Fibroblast of villous mesenchyme (primary cell): ENCODE measurements at places on chromosomes 7 and 10. TPM values are rescaled to one million over a fixed set of nuclear protein-coding genes. Genes with fewer than 3 reads are reported as not detected.

CRHR2 gene
- total RNA-seq = not detected in 2 replicates

DNA sequence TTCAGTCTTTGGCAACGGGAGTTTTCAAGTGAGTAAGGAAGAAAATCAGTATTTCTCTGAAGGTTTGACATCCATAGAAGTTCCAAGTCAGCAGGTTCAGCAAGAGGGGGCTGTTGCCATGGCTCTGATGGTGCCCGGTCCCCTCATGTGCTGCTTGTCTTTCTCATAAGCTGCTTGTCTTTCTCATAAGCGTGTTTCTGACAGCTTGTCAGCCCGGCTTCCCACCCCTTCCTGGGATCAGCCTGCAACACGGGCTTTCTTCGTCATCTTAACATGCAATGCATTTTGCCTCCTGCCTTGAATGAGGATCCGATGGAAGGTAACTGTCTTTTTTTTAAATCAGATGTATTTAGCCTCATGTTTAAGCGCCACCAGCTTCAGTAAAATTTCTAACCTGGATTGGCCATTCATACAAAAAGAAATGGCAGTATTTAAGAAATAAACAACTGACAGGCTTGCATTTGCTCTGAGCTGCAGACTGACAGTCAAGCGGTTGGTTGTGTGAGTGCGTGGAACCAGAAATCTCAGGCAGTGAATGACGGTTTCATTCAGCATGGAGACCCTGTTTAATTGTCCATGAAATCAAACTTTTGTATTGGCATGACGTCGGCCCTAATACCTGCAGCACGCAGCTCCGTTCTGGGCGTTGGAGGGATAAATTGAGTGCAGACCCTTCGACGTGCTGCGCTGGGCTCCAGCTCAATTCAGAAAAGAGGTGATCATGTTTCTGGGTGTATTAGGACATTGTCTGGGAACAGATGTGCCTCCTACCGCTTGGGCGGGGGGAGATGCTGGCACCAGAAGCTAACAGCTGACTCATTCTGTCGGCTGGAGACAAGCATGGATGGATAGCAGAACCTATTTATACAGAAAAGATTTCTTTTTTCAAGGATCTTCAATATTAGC lies 454.7 kb upstream of the FOXK1 start:
- DNase-seq = no peak

DNA sequence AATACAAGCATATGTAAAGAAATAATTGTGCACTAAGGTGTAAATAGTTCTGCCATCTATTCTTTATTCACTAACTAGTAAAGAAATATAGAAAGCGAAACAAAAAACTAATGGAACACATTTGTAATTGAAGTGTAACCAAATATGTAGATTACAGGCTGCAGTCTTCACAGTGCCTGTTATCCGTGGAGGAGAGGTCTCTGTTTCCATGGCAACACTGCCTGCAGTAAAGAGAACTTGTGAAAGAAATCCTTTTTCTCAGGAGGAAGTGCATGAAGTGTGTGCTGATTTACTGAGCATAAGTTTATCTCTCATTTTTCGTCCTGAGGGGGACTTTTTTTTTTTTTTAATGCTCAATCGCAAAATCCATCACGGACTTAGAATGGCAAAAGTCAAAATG lies 102.5 kb downstream of the APBB1IP start:
- no peak for DNase-seq

DNA sequence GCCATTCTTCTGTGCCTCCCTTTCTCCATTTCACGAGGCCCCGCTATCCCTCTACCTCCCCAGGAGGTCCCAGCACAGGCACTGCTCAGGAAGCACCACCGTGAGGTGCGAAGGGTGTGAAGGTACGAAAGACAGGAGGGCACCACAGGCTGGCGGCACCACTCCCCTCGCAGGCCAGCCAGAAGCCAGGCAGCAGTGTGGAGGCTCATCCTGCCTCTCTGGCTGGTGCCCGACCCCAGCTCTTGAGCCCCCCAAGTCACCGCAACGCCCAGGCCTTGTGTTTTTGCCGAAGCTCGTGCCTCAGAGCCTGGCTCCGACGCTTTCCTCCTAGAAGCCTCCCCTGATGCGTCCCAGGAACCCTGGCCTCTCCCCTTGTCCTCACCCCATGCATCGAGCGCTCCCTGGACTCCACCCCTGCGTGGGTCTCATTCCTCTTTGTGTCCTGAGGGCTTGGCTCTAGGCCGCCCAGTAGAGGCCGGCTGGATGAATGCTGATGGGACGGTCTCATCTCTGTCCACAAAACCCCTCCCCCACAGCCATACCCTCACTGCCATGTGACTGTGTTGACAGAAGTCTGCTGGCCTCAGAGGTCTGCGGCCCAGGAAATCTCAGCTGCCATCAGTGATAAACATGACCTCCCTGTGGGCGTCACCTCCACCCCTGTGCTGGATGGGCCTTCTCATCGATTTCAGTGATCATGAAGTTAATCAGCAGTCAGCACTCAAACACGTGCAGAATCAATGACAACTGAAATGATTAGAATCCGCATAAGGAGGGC lies 19.3 kb downstream of the BRI3 start:
- DNase-seq = no peak

TMEM26 gene
- 5.6 and 6.4 TPM in 2 replicates for total RNA-seq

DNA sequence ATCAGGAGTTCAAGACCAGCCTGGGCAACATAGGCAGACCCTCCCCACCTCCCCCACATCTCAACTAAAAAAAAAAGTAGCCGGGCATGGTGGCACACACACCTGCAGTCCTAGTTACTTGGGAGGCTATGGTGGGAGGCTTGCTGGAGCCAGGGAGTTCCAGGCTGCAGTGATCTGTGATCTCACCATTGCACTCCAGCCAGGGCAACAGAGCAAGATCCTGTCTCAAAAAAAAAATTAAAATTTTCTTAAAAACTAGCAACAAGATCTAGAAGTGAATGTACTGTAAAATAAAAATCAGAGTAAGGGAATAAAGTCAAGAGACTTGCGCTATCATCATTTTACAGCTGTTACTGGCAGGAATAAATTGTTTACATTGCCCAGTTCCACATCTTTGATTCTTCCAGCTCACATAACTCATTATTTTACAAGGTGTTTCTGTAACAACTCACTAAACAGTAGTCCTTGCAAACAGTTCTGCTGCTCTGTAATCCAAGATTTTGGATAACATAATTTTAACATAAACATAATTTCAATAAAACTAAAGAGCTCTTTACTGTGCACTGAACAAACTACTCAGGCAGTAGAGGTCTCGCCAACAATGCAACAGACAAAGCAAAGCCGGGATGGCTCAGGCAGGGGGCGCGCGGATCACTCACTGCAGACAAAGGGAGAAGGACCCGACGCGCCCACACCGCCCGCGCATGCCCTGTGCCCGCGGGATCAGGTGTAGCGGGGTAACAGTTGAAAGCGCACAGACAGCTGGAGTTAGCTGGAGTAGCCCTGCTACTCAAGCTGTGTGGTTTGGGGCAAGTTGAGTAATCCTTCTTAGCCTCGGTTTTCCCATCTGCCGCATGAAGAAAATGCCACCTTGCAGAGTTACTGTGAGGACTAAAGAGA lies 73.3 kb upstream of the NFE2L3 start:
- peak; percentile 24 for DNase-seq

GRCh38 chr10:117723343-117723742 lies 180.8 kb downstream of the EMX2 start:
- DNase-seq = no peak

GRCh38 chr10:70575486-70575873 lies 27.1 kb downstream of the PRF1 start:
- DNase-seq = no peak

- DNase-seq = peak; percentile 59
These were observed 324.9 kb downstream of the PARD3 start for GRCh38 chr10:34489973-34490745.

DNA sequence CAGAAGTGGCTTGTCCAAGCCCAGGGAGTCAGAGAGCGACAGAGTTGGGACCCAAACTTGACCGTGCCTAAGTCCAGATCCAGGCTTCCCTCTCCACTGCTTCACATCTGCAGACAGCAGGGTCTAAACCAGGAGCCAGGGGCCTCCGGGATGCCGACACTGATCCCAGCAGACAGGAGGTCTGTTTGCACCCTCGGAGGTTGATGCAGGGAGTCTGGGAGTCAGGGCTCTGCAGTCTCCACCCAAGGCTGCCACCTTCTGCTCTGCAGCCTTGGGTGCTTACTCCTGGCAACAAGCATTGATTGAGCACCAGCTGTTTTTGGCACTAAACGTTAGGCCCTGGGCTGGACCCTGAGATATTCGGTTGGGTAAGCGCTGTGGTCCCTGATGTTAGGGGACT lies 21.0 kb downstream of the ELFN1 start:
- DNase-seq = no peak

KCND2 gene
- 16.1 and 17.3 TPM in 2 replicates for total RNA-seq

GRCh38 chr10:129194181-129194870 lies 272.7 kb upstream of the MGMT start:
- DNase-seq = no peak

DNA sequence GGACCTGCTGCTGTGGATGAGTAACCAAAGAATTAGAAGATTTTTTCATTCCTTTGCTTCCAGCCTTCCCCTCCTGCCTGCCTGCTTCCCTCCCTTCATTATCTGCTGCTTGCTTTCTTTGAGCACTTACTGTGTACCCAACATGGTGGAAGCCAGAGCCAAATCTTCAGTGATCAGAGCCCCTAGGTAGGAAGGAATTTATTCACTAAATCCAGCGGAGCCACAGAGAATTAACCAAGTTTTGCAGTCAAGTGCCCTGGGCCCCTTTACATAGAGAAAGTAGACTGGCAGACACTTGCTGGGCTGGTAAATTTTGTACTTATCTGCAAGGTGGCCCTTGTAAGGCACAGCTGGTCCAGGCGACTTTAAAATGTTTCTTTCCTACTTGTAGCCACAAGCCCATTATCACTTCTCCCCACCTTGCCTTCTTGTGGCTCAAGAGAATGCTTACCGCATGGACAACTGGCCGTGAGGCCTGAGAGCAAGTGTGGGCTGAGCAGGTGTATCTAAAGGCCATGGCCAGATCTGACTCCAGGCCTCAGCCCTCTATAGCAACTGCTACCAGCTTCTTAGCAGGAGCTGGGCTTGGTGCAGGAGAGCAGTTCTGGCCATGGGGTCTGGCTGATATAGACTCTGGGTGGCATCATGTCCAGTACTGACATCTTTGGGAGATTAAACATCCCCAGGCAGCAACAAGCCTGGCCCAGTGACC lies 11.1 kb downstream of the UNC5B start:
- no peak for DNase-seq

GRCh38 chr10:34292194-34292565 lies 522.9 kb downstream of the PARD3 start:
- DNase-seq = no peak

DNAJC12 gene
- 1.3 TPM in 2 replicates for total RNA-seq

TRIL gene
- under 0.01 and 1.9 TPM in 2 replicates for total RNA-seq

GRCh38 chr10:108051218-108051617 lies 886.7 kb upstream of the SORCS1 start:
- DNase-seq = no peak

BTBD16 gene
- total RNA-seq = not detected in 2 replicates

GRCh38 chr10:16988900-16989299 lies 140.7 kb downstream of the CUBN start:
- DNase-seq = no peak

DNA sequence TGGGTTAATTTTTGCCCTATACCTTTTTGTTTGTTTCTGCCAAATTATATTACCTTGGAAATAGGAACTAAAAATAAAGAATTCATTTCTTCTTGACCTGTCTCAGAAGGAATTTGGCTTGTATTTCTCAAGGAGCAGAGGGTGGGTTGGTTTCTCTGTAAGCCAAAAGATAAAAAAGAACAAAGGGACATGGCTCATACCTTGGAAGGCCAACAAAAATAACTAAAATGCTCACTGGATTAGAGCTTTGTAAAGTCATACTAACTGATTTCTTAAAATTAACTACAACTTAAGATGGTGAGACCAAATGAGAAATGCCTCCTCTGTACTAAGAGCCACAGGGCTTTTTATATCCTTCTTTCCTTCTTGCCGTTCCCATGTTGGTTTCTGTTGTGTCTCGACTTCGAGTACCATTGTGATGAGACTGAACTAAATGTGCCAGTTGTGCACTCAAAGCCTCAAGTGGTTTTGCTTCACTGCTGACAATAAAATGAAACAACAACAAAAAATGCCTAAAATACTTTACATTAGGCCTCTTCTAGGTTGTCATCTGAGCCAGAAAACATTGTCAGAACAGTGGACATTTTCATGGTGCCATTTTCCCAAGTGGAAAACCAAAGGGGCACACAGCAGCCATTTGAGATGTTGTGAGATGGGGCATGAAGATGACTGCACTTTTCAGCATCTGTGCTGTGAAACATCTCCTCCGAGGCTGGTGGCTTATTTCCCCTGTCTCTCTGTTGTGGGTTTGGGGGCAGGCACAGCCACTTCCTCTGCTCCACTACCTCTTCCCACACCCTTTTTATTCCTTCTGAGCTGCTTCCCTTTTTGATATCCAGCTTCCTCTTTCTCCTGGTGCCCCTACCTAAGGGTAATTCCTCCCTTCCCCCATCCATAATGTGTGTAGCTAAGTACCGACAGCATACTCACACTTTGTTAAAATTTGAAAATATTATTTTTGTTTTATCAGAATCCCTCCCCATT lies 51.8 kb upstream of the AGR3 start:
- DNase-seq = no peak

- DNase-seq = no peak
These were observed 59.6 kb upstream of the PPP2R2D start for GRCh38 chr10:131841131-131841660.

DNA sequence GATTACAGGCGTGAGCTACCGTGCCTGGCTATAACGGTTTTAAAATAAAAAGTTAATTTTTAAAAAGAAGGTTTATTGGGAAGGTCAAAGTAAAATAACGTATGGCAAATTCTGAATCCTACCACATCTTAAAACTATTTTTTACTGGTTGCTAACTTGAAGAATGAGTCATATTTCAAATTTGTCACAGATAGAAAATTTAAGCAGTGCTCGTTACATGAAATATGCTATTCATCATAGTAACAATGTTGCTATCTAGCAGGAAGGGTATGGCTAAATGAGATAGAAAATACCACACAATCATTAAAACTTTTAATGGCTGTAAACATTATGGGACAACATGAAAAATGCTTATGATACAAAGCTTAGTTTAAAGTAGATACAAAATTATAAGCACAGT lies 500.5 kb downstream of the PHTF2 start:
- no peak for DNase-seq

FBXL13 gene
- 1.3 and 2.2 TPM in 2 replicates for total RNA-seq

DNA sequence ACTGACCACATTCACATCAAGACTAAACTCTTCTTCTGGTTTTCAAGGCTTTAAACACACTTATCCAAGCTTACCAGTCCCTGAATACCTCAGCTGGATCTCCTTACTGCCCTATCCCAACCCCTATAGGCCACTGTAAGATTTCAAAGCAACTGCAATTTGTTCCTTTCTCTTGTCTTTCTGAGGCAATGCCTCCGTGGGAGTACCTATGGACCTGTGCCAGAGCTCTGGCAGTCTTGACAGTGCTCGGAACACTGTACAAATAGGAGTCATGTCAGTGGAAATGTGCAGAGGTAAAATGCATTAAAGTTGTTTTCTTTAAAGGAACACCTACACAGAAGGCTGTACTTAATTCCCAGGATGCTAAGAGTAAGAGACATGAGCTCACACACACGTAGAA lies 124.7 kb downstream of the CNOT4 start:
- DNase-seq = peak; percentile 56

- no peak for DNase-seq
These were observed 222.0 kb downstream of the SKAP2 start for GRCh38 chr7:26642416-26642815.
